ENCODE measurements at places on chromosomes 7 and 10.

GRCh38 chr7:135687466-135687865, 25.2 kb downstream of the STMP1 start:
- no peak for DNase-seq

DNA sequence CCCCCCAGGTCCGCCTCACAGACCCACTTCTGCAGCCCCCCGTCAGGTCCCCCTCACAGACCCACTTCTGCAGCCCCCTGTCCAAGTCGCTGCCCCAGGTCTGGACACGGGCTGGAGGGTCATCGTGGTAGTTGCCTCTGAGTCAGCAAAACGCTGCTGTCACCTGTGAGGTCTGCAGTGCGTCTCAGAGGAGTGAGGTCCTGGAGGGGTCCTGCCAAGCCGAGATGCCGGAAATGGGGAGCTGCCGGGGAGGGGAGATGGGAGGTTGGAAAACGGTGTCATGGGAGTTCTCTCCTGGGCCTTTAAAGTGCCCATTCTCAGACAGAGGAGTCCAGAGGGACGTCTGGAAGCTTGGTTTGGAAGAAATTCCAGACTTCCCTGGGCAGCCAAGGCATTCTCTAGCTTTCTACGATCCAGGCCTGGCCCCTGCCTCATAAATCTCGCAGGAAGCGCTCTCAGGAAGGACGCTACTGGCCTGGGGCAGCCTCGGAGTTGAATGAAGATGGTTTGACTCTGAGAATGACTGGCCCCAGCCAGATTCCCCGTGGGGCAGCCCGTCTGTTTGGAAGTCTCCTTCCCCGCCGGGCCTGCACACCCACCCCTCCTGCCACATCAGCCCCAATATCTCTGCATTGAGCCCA, 38.7 kb downstream of the CALML3 start:
- DNase-seq = no peak

- DNase-seq = no peak
These were observed 363.3 kb downstream of the TNS3 start for GRCh38 chr7:47218378-47219176.

DNA sequence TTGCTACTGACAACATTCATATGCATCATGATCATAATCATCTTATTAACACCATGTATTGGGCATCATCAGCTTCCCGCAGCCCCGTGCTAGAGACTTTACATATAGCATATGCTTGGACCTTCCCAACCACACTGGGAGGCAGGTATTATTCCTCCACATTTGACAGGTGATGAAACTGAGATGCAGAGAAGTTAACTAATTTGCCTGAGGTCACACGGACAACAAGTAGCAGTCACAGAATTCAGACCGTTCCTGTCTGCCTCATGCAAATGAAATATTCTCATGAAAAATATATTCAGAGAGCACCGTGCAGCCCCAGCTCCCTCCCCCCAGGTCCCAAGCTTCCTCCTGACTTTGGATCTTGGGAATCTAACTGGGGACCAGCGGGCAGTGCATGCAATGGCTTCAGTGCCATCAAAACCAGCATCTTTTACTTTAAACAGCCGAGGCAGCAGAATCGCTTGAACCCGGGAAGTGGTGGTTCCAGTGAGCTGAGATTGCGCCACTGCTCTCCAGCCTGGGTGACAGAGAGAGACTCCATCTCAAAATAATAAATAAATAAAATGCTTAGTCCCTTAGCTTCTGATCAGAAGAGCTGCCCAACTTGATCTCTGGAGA, 112.2 kb upstream of the GPR26 start:
- no peak for DNase-seq

- DNase-seq = no peak
These were observed 5.9 kb downstream of the PIK3CG start for GRCh38 chr7:106870983-106871410.

- DNase-seq = no peak
These were observed 50.1 kb downstream of the PRLHR start for GRCh38 chr10:118545381-118545780.

- no peak for DNase-seq
These were observed 67.6 kb upstream of the CAV2 start for GRCh38 chr7:116431787-116432526.

DNA sequence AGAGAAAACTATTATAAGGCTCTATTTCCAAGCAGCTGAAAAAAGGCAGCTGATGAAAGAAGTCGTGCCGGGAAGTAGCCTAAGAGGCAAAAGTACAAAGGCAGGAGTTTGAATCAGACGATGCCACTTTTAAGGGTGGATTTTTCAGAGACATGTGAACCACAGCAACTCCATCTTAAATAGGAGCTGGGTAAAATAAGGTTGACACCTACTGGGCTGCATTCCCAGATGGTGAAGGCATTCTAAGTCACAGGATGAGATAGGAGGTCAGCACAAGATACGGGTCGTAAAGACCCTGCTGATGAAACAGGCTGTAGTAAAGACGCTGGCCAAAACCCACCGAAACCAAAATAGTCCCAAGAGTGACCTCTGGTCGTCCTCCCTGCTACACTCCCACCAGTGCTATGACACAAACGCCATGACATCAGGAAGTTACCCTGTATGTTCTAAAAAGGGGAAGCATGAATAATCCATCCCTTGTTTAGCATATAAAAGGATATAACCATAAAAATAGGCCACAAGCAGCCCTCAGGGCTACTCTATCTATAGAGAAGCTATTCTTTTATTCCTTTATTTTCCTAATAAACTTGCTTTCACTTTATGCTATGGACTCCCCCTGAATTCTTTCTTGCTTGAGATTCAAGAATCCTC, 45.5 kb upstream of the PRSS1 start:
- DNase-seq = no peak

DNA sequence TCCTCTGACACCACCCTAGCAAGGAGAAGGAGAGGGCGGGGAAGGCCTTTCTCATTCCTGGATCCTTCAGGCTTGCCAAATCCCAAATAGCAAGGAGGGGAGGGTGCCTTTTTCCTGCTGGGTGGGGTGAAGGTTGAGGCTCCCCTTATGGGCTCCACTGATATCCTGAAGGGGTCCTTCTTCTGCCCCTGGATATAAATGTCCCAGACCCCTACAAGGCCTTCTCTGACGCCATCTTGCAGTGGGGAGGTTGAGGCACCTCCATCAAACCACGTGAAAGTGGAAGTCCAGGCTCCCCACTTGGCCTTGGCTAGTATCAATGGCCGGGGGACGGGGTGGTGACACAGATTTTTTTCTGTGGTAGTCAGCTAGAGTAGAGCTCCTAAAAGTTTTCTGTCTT, 371.3 kb downstream of the GLRX3 start:
- DNase-seq = no peak

GRCh38 chr7:116771640-116772039, 90.7 kb upstream of the CAPZA2 start:
- DNase-seq = no peak

DNA sequence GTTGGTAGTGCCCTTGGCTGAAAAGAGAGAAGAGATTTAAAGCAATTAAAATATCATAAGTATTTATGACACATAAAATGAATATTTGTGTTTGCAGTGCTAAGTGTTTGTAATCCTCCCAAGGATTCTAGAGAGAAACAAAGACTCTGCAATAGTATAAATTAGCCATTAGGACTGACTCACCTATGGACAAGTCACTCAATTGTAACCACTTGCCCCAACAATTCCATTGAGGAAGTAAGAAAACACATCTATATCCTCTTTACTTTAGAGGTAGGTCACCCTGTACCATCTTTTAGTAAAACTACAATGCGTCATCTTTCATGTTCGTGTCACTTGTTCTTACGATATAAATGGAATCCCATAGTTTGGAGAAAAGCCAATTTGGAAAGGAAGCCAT, 85.7 kb upstream of the INHBA start:
- DNase-seq = no peak

DNA sequence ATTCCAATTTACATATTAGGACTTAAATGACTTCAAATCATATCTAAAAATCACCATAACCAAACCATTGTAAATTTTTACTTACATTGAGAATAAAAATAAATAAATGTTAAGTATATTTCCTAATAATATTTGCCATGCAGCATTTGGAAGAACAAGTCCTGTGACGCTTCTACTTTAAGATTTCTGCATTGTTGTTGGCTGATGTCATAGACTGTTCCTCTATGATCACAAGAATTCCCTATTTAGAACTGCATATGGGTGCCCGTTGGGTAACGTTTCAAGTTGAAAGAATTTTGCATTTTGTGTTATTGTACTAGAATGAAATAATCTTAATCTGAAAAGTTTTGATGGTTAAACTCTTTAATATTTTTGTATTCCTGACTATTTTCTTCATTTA, 5.1 kb upstream of the ITGB1 start:
- no peak for DNase-seq

DNA sequence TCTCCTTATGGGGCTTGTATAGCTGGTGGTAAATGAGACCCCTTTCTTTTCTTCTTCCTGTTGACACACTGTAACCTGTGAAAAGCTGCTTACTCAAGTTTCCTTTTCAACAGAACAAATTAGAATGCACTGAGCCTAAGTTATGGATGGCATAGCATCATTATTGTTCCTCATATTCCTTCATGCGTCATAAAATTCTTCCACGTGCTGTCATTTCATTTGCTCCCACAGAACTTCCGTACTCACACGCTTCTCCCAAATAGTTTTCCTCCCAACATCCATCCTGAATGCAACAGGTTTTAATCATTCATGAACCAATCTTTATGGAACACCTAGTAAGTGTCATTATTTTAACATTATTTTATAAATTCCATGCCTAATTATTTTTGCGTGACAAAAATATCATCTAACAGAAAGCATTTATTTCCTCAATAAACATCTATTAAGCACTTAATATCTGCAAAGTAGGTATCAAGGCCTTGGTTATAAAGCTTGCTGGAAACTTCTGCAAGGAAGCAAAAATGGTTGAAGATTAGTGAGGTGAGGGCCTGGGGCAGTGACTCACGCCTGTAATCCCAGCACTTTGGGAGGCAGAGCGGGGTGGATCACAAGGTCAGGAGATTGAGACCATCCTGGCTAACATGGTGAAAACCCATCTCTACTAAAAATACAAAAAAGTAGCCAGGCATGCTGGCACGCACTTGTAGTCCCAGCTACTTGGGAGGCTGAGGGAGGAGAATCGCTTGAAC, 18.9 kb upstream of the SEPTIN7 start:
- no peak for DNase-seq

- no peak for DNase-seq
These were observed 57.7 kb upstream of the RHOBTB1 start for GRCh38 chr10:61001731-61002122.

DNA sequence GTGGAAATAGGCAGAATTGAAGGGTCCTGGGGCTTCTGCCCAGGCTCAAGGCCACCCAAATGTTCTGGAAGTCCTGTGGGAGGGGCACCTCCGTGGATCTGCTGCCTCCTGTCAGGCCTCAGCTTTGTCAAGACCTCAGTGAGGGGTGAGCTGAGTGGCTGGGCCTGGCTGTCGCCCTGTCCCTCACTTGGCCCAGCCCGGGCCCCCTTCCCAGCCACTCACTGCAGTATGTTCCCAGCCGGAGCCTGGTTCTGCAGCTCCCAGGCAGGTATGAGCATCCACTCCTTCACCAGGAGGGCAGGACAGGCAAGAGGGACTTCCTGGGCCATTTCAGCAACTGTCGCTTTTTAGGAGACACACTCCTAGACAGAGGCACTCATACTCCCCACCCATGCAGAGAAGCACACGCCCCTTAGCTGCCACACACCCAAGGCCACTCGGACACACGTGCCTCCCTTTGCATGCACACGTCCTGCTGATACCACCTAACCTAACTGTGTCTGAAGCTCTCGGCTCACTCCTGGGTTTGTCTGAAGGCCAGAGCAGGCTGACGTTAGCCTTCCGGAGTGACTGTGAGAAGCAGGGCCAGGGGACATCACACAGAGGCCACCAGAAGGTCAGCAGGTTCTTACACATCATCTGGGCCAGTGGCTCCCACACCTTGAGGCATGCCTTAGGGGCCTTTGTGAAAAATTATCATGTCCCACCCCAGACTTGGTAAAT, 72.2 kb upstream of the COL13A1 start:
- DNase-seq = no peak

DNA sequence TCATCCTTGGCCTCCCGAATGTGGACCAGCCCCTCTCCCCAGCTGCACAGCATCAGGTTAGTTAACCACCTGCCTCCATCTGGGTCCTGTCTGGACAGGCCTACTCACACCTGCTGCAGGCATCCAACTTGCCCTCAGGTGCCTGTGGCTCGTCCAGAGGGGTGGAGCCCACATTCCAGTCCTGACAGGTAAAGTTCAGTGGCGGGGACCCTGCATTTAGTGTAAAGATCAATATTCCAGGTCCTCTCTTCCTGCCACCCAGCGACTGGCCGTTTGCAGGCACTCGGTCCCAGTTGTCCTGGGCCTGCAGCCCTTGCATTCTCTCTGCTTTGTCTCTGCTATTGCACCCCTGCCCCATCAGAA, 15.0 kb downstream of the HTRA1 start:
- DNase-seq = no peak

All from cortex of kidney (tissue), 1 donor.